Suprapubic skin (tissue), 4 donors: ENCODE measurements at places on chromosomes 13 and 19. TPM values are rescaled to one million over a fixed set of nuclear protein-coding genes. Genes with fewer than 3 reads are reported as not detected.

- peak; percentile 10 for DNase-seq
- H3K27me3 ChIP-seq, result no peaks in the 10 kb centered on the region
- H3K36me3 ChIP-seq, result no peaks in the 10 kb centered on the region
- no peaks in the 10 kb centered on the region for H3K4me1 ChIP-seq
- no peak overlapping the region for H3K4me3 ChIP-seq
These were observed 16.7 kb upstream of the SERPINE3 start for GRCh38 chr13:51322826-51323225.

- no peak overlapping the region for H3K27ac ChIP-seq
- DNase-seq, result peak; percentile 38
- H3K4me3 ChIP-seq, result no peak overlapping the region
- H3K4me1 ChIP-seq, result no peaks in the 10 kb centered on the region
- peaks cover 24% of the 10 kb centered on the region for H3K27me3 ChIP-seq
- H3K36me3 ChIP-seq, result no peaks in the 10 kb centered on the region
These were observed 53.9 kb downstream of the CHST8 start for GRCh38 chr19:33675501-33676124.

- no peak overlapping the region for H3K27ac ChIP-seq
- H3K27me3 ChIP-seq, result no peaks in the 10 kb centered on the region
- no peaks in the 10 kb centered on the region for H3K4me1 ChIP-seq
- DNase-seq, result no peak
- peaks cover 56% of the 10 kb centered on the region for H3K36me3 ChIP-seq
These were observed 22.8 kb downstream of the MEGF8 start for GRCh38 chr19:42348211-42348610.

GRCh38 chr19:31838163-31838815 lies 489.1 kb upstream of the TSHZ3 start:
- H3K27ac ChIP-seq, result no peak overlapping the region
- no peaks in the 10 kb centered on the region for H3K27me3 ChIP-seq

DNA sequence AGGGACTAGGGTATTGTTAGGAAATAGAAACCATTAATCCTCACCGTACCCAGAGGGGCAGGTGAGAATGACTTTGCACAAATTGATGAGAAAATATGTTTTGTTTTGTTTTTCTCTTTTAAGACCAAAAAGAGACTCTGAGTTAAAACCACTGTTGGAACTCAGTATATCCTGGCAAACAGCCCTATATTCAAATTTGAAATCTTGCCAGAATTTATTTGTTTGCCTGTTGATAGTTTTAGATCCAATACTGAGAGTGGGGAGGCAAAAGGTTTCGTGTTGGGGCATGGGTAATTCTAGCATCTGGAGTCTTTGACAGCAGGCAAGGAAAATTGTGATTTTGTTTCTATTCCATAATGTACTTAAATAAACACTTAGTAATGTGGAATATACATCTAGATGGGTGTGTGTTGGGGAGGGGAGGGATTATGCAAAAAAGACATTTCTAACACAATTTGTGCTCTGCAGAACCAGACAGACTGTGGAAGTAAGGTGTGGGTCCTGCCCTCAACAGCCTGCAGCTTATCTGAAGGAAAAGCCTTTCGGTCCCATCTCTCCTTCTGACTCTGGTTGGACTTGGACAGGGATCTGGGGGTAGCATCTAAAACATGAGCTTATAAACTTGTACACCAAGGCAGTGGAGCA lies 190.7 kb downstream of the OXGR1 start:
- H3K27me3 ChIP-seq, result no peaks in the 10 kb centered on the region
- H3K36me3 ChIP-seq, result no peaks in the 10 kb centered on the region
- no peak for DNase-seq

Gene DEDD2
- total RNA-seq, result 51.3 TPM

DNA sequence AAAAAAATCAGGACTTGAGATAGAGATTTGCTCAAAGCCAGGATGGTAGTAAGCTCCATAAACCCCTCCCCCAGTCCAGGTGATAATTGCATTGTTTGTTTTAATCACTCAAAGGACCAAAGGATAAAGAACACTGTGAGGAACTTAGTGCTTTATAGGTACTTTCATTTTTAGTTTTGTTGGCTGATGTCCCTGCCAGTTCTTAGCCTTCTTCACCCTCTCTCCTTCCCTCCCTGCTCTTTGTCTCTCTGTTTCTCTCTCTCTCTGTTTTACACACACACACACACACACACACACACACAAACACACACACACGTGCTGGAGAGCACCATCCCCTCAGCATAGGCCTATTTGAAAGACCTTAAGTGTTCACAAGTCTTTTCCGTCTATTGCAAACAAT lies 5.2 kb downstream of the FRY start:
- no peaks in the 10 kb centered on the region for H3K36me3 ChIP-seq
- H3K4me3 ChIP-seq, result no peak overlapping the region
- no peaks in the 10 kb centered on the region for H3K27me3 ChIP-seq
- peaks cover 20% of the 10 kb centered on the region for H3K4me1 ChIP-seq
- no peak for DNase-seq

Gene NECTIN2
- 56.2 TPM for total RNA-seq

Gene SHC2
- total RNA-seq, result 40.7 TPM

- H3K4me1 ChIP-seq, result peaks cover 86% of the 10 kb centered on the region
- DNase-seq, result no peak
- H3K27me3 ChIP-seq, result no peaks in the 10 kb centered on the region
- no peak overlapping the region for H3K4me3 ChIP-seq
These were observed 67.5 kb upstream of the DOCK9 start for GRCh38 chr13:99045396-99045795.

- no peak for DNase-seq
- H3K36me3 ChIP-seq, result peaks cover 51% of the 10 kb centered on the region
- no peak overlapping the region for H3K4me3 ChIP-seq
- H3K27ac ChIP-seq, result no peak overlapping the region
- no peaks in the 10 kb centered on the region for H3K4me1 ChIP-seq
These were observed 34.1 kb downstream of the CSNK1G2 start for GRCh38 chr19:1975162-1975480.
